Activated CD8-positive, alpha-beta T cell treated with anti-CD3 and anti-CD28 coated beads for 36 hours (primary cell): ENCODE measurements at places on chromosomes 4 and X.

DNA sequence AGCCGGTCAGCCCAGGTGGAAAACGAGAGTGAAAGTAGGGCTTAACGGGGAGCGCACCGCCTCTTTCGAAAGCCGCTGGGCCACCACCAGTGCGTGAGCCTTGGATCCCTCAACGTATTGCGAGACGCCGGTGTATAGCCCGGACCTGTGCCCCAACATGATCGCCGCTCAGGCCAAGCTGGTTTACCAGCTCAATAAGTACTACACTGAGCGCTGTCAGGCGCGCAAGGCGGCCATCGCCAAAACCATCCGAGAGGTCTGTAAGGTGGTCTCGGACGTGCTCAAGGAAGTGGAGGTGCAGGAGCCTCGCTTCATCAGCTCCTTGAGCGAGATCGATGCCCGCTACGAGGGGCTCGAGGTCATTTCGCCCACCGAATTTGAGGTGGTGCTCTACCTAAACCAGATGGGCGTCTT is 929 bp downstream of the MAB21L2 start:
- no peaks in the 10 kb centered on the region for H3K4me1 ChIP-seq
- H3K27me3 ChIP-seq = no peaks in the 10 kb centered on the region
- H3K27ac ChIP-seq = no peak overlapping the region
- H3K4me3 ChIP-seq = no peak overlapping the region

- DNase-seq = no peak
- H3K4me3 ChIP-seq = no peak overlapping the region
- no peaks in the 10 kb centered on the region for H3K4me1 ChIP-seq
- H3K27me3 ChIP-seq = no peaks in the 10 kb centered on the region
- H3K27ac ChIP-seq = no peak overlapping the region
These were observed 61.0 kb downstream of the STX18 start for GRCh38 chr4:4480685-4481398.

- H3K27ac ChIP-seq = no peak overlapping the region
- H3K4me3 ChIP-seq = no peak overlapping the region
- DNase-seq = no peak
- H3K4me1 ChIP-seq = no peaks in the 10 kb centered on the region
These were observed 176.4 kb downstream of the IL13RA2 start for GRCh38 chrX:114841051-114841450.

- no peaks in the 10 kb centered on the region for H3K36me3 ChIP-seq
- H3K27me3 ChIP-seq = peaks cover 2% of the 10 kb centered on the region
- H3K4me1 ChIP-seq = no peaks in the 10 kb centered on the region
- no peak overlapping the region for H3K4me3 ChIP-seq
These were observed 6.4 kb downstream of the PPEF2 start for GRCh38 chr4:75895744-75896314.

DNA sequence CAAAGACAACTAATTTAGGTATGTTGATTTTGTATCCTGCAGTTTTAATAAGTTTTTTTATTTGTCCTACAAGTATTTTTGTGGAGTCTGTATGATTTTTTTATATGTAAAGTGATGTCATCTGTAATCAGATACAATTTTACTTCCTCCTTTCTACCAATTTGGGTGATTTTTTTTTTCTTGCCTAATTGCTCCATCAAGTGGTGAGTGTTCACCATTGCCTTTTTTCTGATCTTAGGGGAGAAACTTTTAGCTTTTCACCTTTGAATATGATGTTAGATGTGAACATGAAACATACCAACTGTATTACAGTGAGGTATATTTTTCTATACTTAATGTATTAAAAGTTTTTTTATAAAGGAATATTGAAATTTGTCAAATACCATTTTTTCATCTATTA is 362.3 kb downstream of the PABPC4L start:
- H3K27ac ChIP-seq = no peak overlapping the region
- no peaks in the 10 kb centered on the region for H3K27me3 ChIP-seq
- no peak overlapping the region for H3K4me3 ChIP-seq
- no peaks in the 10 kb centered on the region for H3K36me3 ChIP-seq
- no peak for DNase-seq
